ENCODE measurements at places on chromosomes 5 and 9.
A peak's percentile ranks its signal among the peaks of the same experiment; 100 is the strongest.

DNA sequence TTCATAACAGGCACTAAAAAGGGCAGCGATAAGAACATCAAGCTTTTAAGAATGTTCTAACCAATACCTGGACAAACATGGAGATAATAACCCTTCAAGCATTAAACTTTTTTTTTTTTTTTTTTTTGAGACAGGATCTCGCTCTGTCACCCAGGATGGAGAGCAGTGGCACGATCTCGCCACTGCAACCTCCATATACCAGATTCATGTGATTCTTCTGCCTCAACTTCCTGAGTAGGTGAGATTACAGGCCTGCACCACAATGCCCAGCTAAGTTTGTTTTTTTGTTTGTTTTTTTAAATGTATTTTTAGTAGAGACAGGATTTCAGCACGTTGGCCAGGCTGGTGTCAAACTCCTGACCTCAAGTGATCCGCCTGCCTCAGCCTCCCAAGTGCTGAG, 14.7 kb upstream of the ENC1 start:
- no peak for DNase-seq

GRCh38 chr5:83919071-83920041, 198.7 kb upstream of the HAPLN1 start:
- no peak for DNase-seq

DNA sequence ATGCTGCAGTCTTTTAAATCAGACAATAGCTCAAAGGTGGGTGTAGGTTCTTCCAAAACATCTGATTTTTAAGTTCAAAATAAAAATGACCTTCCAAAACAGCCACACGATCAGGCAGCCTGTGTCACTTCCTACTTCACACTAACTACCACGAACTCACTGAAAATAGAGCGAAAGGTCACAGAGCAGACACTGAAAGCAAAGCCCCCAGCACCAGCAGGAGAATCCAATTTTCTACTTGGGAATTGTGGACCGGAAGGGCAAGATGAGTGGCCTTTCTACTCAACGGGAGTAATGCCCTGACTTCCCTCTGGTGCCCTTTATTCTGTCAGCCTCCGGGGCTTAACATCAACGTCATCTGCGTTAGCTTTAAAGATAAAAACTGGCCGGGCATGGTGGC, 107.8 kb upstream of the FAM120A start:
- DNase-seq, result no peak

DNA sequence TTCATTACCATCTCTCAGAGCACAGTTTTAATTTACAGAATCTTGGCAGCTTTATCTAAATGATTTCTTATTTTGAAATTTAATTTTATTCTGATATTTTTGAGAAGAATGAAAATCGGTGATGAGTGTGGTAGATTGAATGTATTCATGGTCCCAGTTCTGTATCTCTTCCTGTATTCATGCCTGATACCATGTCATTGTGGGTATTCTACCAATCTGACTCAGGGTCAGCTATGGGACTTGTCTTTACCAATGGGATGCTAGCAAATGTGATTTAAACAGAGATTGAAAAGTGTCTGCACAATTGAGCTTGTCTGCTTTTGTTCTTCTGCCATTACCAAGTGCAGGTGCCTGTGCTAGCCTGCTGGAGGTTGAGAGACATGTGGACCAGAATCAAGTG, 17.8 kb upstream of the ZNF618 start:
- no peak for DNase-seq

- DNase-seq, result no peak
These were observed 12.5 kb downstream of the ARAP3 start for GRCh38 chr5:141669520-141669919.

- DNase-seq, result no peak
These were observed 89.6 kb downstream of the PRDM6 start for GRCh38 chr5:123178683-123179082.

GRCh38 chr9:98218562-98219363, 26.3 kb upstream of the CORO2A start:
- no peak for DNase-seq

DNA sequence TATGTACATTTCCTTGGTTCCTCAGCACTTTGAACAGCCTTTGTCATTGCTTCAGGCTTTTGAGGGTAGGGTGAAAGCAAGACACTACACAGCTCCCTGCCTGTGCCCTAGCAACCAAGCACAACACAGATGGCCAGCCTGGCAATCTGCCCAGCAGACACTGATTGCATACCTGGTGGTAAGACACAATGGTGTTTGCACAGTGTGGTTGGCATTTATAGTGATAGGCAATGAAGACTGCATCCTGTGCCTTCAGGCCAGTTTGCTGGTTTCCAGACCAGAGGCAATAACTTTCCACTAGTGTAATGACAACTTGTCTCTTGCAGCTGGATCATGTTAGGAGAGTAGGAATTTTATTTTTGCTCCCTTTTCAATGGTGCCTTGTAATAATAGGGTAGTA, 144.5 kb upstream of the TNC start:
- DNase-seq, result peak; percentile 24

GRCh38 chr5:111461255-111461671, 51.1 kb downstream of the STARD4 start:
- DNase-seq, result no peak

- no peak for DNase-seq
These were observed 6.2 kb upstream of the SCAMP1 start for GRCh38 chr5:78354066-78354670.

DNA sequence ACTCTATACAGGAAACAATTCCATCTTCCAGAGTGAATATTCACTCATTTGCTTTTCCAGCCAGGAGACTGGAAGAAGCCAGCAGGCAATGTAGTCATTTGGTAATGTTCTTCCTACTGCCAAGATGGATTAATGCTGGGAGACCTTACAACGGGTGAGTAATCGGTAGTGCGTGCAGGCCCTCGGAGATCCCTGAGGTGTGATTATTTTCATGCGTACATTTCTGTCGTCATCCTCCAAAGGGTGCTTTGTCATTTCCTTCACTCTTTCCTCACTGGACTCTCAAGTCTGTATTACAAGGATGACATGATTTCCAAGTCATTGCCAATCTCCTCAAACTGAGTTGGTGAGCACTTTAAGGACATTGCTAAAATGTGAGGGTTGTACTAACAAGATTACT, 263.5 kb downstream of the CWC27 start:
- DNase-seq, result no peak

- DNase-seq, result no peak
These were observed 193.0 kb downstream of the AOPEP start for GRCh38 chr9:94919376-94920098.

All from NCI-H187 treated with DMSO at 0.1 percent for 48 hours (cell line).